ENCODE measurements at places on chromosomes 5 and 9. TPM values are rescaled to one million over a fixed set of nuclear protein-coding genes. Genes with fewer than 3 reads are reported as not detected.
A peak's percentile ranks its signal among the peaks of the same experiment; 100 is the strongest.

The CCDC171 gene
- 13.3 TPM for total RNA-seq

The CDKN2B gene
- 16.0 TPM for total RNA-seq

The C8G gene
- not detected for total RNA-seq

The ORM2 gene
- total RNA-seq = not detected

The ANKRD34B gene
- total RNA-seq = not detected

The FAM53C gene
- 16.4 TPM for total RNA-seq

The TAS2R1 gene
- not detected for total RNA-seq

The SEMA4D gene
- not detected for total RNA-seq

The CATSPER3 gene
- 0.09 TPM for total RNA-seq

- no peak for DNase-seq
Observed at GRCh38 chr5:151672516-151672915, 14.2 kb downstream of the SPARC start.

GRCh38 chr5:117999939-118000549 lies 988.3 kb downstream of the DTWD2 start:
- DNase-seq = no peak

DNA sequence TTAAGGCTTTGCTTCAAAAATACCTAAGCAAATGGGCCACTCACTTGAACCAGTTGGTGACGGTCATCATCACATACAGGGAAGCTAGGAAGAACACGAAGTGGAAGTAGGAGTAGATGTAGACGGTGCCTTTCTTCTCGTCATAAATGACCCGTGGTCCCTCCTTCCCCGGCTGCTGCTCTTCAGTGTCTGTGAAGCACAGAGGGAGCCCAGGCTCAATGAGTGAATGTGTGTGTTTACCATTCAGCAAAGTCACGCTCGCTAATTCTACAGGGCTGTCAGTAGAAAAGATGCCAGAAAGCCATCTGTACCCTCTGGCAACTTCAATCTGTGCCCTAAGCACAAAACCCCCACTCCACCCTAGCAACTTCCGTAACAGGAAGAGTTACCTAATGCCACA lies 109.8 kb downstream of the SERINC5 start:
- no peak for DNase-seq

DNA sequence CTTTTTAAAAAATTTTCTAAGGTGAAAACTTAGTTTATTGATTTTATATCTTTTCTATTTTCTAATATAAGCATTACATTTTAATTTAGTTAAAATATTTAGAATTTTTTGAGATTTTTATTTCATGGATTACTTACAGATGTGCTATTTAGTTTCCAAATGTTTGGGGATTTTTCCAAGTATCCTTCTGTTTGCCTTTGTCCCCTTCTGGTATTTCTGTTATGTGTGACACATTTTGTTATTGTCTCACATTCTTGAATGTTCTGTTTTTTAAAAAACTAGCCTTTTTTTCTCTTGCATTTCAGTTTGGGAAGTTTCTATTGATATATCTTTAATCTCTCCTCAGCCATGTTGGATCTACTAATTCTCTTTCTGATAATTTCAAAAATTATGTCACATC lies 234.9 kb downstream of the FAM170A start:
- DNase-seq = no peak

DNA sequence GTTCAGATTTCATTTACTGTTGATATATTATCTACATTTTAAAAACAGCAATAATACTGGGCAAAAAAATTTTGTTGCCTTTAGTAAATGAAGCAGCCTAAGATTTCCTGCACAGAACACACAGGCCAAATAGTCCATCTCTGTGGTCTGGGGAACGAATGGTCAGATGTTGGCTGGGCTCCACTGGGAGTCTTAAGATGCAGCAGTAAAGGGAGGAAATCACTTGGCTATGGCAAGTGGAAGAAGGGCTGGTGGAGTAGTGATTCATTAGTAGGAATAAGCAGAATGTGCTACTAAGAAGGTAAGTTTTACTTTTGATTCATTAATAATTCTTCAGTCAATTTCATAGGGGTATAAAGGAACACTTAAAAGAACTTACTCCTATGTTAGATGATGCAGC lies 91.1 kb upstream of the ARRDC3 start:
- DNase-seq = no peak

DNA sequence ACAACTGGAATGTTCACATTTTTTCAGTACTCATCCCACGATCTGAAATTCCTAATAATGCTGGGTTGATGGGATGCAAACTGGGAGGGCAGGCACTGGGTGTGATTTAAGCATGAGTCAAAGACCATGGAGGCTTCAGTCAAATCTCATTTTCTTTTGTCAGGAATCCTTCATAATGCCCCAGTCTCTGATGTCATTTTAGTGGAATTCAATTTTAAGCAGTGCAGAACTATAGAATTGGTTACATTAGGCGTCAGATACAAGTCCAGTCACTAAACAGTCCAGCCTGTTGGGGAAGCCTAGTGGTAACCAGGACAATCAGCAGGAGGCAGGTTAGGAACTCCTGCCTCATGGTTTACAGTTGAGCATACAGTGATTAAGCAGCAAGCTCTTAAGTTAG lies 41.0 kb upstream of the TMEM215 start:
- DNase-seq = no peak

- DNase-seq = no peak
Observed at GRCh38 chr5:14930486-14930885, 58.9 kb upstream of the ANKH start.

DNA sequence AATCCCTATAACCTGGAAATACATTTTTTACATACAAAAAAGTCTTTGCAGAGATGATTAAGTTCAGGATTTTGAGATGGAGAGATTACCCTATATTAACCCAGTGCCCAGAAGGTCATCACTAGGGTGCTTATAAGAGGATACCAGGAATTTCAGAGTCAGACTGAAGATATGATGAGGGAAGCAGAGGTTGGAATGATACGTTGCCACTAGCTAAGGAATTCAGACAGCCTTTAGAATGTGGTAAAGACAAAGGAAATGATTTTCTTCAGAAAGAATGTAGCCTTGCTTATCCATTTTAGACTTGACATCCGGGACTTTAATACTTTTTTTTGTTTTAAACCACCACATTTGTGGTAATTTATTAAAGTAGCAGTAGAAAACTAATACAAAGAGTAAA lies 2176.8 kb upstream of the C9orf72 start:
- DNase-seq = peak; percentile 11

DNA sequence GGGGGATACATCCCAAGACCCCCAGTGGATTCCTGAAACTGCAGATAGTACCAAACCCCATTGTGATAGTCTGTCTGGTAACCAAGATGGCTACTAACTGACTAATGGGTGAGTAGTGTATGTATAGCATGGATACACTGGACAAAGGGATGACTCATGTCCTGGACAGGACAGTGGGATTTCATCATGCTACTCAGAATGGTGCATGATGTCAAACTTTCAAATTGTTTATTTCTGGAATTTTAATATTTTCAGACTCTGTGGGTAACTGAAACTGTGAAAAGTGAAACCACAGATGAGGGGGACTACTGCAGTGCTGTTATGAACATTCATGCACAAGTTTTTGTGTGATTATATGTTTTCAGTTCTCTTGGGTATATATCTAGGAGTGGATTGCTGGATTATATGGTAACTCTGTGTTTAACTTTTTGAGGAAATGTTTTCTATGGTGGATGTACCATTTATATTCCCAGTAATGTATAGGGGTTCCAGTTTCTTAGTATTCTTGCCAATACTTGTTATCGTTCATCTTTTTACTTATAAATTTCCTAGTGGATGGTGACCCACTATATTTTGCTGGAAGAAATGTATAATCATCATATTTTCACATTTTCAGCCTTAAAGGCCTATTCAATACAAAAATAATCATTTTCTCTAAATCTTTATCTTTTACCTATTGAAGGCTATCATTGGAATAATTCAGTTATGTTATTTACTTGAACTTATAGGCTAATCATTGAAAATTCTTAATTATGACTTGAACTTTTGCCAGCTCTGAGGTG lies 140.9 kb downstream of the NR3C1 start:
- DNase-seq = peak; percentile 93

- peak; percentile 65 for DNase-seq
Observed at GRCh38 chr5:149837680-149838269, 106.8 kb downstream of the PDE6A start.

DNA sequence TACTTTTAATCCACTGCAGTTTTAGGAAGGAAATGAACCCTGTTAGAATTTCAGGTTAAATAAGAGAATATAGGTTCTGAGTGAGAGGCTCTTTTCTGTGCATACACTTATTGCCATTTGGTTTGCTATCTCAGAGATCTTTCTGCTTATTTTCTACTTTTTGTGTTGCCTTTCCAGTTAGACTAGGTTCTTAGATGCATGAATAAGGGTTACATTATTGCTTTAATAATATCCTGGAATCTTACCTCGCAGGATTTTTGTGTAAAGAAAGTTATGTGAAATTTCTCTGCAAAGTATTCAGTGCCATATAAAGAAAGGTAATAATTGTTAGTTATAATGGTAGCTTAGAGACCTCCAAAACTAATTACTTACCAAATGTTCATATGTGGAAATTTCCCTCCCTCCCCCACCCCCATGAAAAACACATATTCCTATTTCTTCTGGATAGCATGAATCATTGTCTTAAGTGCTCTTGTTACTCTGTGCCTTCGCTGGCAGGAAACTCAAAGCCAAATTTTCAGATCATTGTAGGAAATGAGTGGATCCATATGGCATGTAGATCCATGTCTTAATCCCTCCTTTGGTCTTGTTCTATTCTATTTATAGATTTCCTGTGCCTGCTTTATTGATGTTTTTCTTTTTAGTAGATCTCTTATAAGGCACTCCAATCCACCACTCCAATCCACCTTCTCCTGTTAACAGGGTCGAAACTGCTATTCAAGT lies 2.7 kb upstream of the APBA1 start:
- peak; percentile 91 for DNase-seq

GRCh38 chr9:118761016-118761790 lies 608.0 kb downstream of the BRINP1 start:
- DNase-seq = no peak

DNA sequence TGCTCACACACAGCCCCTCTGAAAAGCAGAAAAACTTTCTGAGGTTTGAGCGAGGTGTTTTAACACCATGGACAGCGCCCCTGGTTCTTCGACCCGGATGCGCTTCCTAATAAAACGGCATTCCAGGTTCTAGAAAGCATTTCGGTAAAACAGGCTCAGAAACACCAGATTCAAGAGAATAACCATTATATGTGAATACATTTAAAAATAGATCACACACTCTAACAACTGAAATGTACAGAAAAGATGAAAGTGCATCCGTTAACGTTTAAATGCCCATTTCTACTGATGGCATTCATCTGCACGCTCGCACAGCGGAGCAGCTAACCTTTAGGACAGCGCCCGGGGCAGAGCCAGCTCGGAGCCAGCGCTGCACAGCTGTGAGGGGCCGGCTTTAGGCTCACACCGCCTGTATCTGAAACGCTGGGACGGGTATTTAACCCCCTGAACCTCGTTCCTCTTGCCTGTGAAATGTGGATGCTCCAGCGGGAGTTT lies 26.3 kb upstream of the TENT4A start:
- peak; percentile 69 for DNase-seq

GRCh38 chr9:38126730-38127129 lies 57.7 kb upstream of the SHB start:
- DNase-seq = no peak

- DNase-seq = peak; percentile 69
Observed at GRCh38 chr5:92518318-92518904, 1062.6 kb downstream of the NR2F1-AS1 start.

DNA sequence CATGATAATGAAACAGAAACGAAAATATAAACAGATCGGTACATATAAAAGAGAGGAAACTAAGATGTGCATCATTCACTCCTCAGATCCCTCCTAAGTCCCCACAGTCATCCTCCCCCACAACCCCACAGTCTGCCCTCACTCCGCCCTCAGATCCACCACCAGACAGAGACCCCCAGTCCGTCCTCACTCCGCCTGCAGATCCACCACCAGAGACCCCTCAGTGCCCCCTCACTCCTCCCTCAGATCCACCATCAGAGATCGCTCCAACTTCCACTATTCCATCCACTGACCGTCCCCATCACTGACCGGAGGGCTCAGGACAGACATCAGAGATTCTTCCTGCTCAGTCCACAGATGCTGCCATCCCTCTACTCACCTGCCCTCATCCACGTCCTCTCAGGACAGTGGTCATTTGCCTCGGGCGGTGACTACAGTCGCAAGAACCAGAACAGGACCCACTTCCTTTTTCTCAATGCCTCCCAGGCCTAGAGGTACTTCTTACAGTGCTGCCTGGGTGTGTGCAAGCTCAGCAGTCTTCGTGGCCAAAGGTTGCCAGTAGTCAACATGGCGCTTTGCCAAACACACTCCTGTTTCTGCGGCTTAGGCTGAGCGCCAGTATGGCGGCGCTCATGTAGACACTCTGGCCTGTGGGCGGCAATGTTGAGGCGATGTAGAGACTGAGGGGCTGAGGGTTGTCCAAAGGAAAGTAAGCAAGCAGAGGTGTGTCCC lies 8.3 kb upstream of the SPATA31C1 start:
- DNase-seq = no peak

DNA sequence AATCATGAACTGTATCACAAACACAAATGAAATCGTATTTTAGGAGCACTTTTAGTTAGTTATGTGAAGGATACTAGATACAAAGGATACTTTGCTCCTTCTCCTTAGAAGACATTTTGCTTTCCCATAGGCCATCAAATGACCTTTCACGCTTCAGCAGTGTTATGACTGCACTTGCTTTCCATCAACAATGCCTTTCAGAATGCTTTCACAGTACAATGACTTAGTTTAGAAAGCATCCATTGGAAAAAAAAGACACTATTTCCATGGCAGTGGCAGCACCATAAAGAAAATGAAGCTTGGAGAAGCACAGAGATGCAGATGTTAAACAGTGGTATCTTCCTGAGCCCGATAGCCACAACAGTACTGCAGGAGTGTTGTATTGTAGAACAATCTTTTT lies 203.9 kb downstream of the PCSK1 start:
- no peak for DNase-seq

DNA sequence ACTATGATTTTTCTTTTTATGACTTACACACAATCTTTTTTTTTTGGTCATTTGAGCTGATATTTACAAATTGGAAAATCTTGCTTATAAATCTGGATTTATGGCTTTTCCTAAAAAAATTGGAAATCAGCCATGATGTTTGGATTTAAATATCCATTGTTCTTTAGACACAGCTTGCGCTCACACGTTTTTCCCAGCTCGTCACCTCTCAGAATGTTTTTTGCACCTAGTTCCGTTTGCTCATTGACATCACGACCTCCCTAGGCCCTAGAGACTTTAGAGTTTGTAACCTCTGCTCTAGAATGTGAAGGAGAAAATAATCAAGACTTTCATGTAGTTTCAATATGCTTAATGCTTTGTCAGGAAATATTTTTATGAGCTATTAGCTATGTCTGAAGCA lies 930.5 kb downstream of the TLE4 start:
- DNase-seq = no peak

Measured in fibroblast of the aortic adventitia (primary cell).